ENCODE measurements at places on chromosomes 1 and 21.

GRCh38 chr1:84876353-84876752, 16.7 kb downstream of the LPAR3 start:
- DNase-seq = no peak

DNA sequence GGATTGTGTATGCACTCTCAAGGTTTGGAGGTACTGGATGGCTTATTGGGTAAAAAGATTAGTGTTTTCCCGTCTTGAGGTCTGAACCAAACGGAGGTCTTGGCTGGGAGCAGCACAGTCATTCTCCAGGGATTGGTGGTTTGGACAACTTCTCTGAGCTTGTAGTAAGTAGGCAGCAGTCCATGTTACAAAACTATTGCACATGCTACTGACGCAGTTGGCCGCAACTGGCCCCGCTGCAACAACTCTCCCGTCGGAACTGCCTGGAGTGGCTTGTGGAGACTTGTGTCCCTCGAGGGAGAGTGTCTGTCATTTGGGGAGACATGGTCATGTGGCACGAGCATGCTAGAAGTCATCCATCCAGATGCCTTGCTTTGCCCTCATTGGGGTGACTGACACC, 276.0 kb downstream of the TM2D1 start:
- no peak for DNase-seq

DNA sequence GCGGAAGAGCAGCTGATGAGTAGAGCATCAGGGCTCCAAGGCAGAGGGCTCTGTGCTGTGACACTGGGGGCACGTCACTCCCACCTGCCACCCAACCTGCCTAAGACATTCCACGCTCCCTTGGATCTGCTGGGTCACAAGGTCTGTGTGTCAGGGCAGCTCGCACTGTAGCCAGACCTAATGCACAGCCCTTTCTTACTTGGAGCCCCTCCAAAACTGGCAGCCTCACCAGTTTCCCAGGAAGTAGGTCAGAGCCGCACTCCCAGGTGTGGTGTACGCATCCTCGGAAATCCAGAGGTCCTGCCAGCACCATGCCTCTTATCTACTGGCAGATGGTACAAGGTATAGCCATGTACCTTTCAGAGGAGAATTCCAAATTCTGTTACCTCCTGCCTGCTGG, 22.3 kb downstream of the DMRTB1 start:
- no peak for DNase-seq

DNA sequence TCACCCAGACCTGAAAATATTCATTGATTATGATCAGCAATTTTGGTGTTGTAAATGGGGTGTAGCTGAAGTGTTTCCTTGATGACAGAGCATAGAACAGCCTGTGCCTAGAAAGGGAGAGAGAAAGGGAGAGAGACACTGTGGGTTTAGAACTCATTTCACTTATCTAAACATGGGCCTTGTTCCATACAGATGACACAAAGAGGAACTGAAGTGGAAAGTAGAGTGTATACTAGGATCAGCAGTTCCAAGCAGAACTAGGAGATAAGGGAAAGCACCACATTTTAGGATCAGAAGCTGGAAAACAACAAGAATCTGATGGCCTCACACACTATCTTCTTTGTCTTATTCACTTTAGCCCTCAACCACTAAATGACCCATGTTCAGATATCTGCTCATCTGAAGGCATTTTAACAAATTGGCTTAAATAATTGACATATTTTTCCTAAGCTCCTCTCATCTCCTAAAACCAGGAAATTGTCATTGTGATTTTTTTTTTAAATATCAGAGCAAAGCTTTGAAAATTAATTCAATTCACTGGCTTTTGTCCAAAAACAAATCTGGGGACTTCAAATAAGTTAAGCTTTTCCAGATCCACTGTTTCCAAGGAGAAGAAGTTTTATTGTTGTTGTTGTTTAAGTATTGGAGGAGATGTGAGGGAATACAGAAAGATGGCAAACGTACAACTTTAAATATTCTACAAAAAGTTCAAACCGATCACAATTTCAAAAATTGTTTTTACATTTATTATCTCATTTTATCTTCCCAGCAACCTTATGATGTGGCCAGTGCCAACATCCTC, 103.8 kb downstream of the LYPLAL1 start:
- no peak for DNase-seq

GRCh38 chr1:58290685-58291372, 255.7 kb downstream of the OMA1 start:
- DNase-seq = peak; percentile 3

DNA sequence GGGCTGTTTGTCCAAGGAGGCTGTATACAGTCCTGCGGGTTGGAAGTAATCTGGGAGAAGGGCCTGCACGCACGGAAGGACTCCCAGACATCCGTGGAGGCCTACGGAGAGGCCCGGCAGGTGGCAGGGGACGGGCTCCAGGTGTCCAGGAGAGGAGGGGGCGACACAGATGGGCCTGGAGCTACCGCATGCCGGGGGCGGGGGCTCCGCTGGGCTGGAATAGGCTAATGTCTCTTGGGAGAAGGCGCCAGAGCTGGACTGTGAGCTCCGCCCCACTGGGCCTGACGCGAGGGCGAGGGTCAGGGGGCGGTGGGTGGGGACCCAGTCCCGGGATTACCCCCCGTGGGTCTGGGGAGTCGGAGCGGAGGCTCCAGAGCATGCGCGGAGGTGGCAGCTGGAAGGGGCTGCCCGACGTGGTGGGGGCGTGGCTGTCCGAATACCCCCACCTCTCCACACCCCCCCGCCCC, 659 bp downstream of the AGO1 start:
- peak; percentile 51 for DNase-seq

- peak; percentile 29 for DNase-seq
These were observed 150.3 kb downstream of the HMGB4 start for GRCh38 chr1:34013958-34014737.

DNA sequence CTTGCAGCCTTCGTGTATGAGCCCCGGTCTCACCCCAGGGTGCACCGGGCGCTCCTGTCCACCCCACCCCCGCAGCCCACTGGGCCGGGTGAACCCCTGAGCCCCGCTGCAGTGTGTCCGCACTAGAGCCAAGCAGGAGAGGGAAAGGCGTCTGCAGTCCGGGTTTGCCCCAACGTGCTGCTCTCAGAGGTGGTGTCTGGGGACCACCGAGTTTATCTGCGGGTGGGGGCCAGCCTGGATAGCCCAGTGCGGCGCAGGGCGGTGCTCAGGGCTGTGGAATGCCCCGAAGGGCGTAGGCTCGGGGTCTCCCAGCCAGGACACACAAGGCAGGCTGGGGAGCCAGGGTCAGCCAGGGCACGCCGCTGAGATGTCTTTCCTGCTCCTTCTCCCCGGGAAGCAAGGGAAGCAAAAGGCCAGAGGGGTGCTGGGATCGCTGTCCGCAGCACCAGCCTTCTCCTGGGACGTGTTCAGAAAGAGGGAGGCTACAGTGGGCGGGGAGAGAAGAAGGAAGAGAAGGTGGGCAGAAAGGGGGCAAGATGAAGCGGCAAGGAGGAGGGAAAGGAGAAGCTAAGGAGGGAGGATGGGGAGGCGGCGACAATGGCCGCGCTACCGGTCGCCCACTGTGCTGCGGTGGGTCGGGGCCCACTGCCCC, 56.6 kb downstream of the MAB21L3 start:
- no peak for DNase-seq

GRCh38 chr1:201426479-201427310, 5.2 kb upstream of the TNNI1 start:
- no peak for DNase-seq

- no peak for DNase-seq
These were observed 12.8 kb downstream of the S100A7 start for GRCh38 chr1:153447498-153448170.

DNA sequence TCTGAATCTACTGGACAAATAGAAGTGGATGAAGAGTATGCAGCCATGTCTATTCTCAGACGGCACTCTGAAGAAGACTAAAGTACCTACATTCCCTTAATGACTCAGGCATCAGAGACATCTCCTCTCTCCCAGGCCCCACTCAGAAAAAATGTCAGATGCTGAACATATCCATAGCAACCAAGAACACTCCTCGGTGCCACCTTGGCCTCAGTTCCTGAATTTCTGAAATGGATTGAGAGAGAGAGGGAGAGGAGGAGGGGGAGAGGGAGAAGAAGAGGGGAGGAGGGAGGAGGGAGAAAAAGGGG, 16.0 kb upstream of the OVAAL start:
- DNase-seq = no peak
